Esophagus mucosa (tissue), 1 donor: ENCODE measurements at places on chromosomes 16 and 17. TPM values are rescaled to one million over a fixed set of nuclear protein-coding genes. Genes with fewer than 3 reads are reported as not detected.

Gene SULT1A1
- total RNA-seq = 4.7 TPM

DNA sequence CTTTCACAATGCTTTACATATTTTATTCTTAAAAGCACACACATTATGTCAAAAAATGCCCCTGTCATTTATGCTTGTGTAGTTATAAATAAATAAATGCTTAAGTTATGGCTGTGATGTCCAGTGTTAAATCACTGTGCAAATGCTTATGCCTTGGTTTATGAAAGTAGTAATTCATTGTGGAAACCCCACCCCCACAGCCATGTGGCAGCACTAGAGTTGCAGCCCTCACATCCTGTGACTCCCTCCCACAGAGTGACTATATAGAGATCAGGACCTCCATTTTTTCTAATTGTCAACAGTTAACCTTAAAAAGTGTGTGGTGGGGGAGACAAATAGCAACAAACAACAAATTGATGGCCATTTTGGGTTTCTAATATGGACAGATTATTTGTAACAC is 2.4 kb downstream of the SKAP1 start:
- ATAC-seq = no peak

- no peak for ATAC-seq
These were observed 97.3 kb downstream of the ANKRD11 start for GRCh38 chr16:89392881-89393737.

- peak; percentile 56 for ATAC-seq
These were observed at the start of gene ZFHX3 for GRCh38 chr16:73047536-73048291. Gene ZFHX3, minus strand, starts transcription at chr16:73048128. Its CDS starts 87,983 bp downstream, at chr16:72960145.

Gene CRHR1
- 0.40 TPM for total RNA-seq

- ATAC-seq = peak; percentile 60
These were observed 10.8 kb downstream of the HID1 start for GRCh38 chr17:74961657-74962350.

DNA sequence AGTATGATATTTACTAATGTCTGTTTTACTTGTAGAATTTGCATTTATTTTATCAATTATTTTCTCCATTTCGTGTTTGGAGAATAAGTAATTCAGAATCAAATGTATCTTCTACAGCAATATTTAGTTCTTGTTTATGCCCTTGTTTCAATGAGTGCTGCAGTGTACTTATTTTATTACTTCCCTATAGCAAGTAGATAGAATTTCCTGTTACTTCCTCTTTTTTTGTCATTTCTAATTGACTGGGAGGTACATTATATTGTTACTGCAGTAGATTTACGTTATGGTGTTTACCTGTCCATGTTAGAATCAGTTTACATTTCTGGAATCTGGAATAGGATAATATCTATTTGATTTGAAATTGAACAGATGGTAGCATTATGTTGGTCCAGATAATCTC is 71.2 kb downstream of the OMG start:
- no peak for ATAC-seq

GRCh38 chr17:68674029-68674925 is 73.1 kb upstream of the FAM20A start:
- no peak for ATAC-seq

Gene ARHGAP44
- 0.28 TPM for total RNA-seq

Gene PIRT
- not detected for total RNA-seq

DNA sequence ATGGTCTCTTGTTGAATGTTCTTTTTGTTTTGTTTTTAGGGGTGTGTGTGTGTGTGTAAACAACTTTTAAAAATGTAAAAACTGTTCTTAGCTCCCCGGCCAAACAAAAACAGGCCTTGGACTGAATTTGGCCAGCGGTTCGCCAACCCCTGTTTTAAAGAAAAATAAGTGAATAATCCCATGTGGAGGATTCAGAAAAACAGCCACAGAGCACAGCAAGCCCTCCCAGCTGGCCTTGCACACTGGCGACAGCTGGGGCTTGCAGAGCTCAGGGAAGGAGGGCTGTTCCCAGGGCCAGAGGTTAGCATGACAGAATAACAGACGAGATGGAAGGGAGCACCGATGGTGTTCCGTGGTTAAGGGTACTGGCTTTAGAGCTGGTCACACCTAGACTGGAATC is 39.0 kb downstream of the EMP2 start:
- ATAC-seq = no peak

DNA sequence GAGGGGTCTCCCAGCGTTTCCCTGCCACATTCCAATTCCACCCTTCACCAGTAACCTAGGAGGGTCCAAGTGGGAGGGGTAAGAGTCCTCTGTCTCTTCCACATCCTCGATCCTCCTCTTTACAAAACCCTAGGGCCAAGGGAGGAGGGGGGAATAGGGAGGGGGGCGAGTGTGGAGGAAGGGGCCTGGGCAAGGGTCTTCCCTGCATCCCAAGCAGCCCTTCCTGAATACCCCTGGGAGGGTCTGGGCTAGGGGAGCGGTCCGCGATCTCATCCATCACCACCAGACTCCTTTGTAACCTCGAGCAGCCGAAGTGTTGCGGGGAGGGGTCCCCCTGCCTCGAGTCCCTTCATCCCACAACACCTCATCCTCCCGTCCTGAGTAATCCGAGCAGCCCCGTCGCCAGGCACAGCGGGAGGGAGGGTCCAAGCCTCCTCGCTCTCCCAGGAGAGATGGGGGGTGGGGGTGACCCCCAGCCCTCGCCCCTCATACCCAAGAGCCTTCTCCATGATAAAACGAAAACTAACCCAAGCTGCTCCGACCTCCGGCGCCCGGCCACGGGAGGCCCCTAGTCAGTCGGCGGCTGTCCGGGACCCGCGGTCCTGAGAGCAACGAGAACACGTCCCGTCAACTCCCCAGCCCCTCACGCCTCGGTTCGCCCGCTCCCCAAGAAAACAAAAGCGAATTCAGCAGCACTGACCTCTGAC is 502 bp downstream of the SMPD3 start:
- no peak for ATAC-seq
